Astrocyte of the spinal cord (primary cell): ENCODE measurements at places on chromosomes 1 and 21.
A peak's percentile ranks its signal among the peaks of the same experiment; 100 is the strongest.

GRCh38 chr1:88983791-88984559, 8.5 kb downstream of the KYAT3 start:
- DNase-seq = peak; percentile 63

DNA sequence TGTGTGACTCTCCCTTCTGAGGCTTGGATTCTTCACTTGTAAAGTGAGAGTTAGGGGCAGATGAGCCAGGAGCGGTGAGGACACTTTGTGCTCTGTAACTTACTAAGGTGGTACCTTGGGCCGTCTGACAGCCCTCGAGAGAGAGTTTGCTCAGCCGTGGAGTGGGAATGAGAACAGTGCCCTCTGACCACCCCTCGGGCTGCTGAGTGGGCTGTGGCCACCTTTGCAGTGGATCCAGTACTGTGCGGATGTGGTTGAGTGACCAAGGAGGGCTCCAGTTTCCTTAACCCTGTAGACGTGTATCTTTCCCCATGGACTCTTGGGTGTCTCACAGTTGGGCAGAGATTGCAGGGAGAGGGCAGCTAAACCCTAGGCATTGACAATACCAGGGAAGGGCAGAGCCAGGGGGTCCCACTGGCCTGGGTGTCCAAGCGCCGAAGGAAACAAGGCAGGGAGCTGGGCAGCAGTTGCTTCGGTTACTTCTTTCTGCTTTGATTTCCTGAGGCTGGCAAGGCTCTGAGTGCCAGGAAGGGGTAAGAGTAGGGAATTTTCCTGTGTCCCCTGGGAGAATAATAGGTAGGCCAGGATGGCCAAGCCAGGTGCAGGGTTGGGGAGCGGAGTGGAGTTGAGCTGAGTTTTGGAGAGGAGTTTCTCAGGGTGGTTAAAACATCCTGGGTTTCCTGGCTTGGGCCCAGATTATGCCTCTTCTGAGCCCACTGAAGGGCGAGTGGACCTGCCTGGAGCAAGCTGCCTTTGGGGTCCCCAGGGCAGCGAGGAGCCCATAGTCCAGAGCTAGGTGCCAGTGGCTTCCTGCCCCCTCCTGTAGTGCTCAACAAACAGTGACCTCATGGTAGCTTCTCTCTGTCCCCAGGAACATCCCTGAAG, 27.6 kb downstream of the HMGCS2 start:
- no peak for DNase-seq

DNA sequence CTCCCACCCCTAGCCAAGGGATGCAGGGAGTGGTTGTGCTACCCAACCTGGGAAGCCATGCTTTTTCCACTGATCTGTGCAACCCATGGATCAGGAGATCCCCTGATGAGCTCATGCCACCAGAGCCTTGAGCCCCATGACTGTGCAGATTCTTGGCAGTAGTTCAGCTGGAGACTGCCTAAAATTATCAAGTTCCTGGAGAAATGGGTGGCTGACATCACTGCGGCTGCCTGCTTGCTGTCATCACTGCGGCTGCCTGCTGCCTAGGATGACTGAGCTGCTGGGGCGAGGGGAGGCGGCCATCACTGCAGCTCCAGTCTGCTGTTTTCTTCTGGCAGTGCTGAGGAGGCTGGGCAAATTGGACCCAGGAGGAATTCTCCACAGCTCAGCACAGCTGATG, 159.2 kb downstream of the AGBL4 start:
- DNase-seq = no peak

- DNase-seq = no peak
Measured at GRCh38 chr1:157628773-157629172, 30.9 kb upstream of the FCRL4 start.

DNA sequence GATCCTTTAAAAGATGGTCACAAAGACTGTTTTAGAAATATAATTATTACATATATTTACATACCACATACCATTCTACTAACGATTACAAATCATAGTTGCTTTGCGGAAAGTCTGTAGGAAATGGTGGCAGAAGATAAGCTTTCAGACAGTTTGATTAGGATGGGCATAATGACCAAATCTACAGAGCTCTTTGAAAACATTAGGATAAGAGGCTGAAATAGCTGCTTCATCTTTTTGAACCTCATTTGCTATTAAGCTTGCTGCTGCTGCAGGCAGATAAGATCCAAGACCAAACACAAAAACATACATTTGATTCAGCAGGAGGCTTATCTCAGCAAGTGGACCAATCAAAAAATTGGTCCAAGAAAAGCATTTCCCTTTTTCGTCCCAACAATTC, 47.1 kb downstream of the DDAH1 start:
- no peak for DNase-seq

GRCh38 chr1:164660412-164660772, 101.4 kb downstream of the PBX1 start:
- peak; percentile 63 for DNase-seq

- DNase-seq = no peak
Measured at GRCh38 chr21:19013916-19014315, 610.3 kb upstream of the TMPRSS15 start.

- DNase-seq = no peak
Measured at GRCh38 chr1:245458761-245459174, 304.0 kb downstream of the KIF26B start.

DNA sequence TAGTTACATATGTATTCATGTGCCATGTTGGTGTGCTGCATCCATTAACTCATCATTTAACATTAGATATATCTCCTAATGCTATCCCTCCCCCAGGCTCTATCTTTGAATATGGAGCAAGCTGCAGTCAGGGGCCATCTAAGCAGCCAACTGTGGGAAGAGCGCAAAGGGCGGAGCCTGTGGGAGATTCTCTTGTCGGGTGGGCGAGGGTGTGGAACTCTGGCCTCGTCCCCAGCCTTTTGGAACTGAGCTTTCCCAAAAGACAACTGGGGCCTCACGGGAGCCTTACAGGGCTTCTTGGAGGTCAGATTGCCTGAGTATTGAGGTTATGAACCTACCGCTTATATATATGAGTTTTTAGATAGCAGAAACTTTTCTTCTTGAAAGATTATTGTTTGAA, 117.2 kb downstream of the HHAT start:
- no peak for DNase-seq

DNA sequence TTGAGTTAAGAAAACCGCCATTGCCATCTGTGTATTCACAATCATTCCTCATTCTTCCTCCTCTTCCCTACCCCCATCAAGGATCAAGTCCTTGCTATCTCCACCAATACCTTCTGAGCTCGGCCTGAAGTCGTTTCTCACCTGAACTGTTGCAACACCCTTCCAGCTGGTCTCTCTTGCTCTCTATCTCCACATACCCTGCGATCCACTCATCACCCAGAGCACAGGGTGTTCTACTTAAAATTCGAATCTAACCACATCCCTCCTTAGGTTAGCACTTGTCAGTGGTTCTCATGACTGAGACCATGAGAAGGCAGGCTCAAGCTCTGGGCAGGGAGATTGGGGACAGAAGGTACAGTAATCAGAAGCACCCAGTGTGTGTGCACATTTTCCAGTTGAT, 4.6 kb downstream of the IVL start:
- DNase-seq = no peak

DNA sequence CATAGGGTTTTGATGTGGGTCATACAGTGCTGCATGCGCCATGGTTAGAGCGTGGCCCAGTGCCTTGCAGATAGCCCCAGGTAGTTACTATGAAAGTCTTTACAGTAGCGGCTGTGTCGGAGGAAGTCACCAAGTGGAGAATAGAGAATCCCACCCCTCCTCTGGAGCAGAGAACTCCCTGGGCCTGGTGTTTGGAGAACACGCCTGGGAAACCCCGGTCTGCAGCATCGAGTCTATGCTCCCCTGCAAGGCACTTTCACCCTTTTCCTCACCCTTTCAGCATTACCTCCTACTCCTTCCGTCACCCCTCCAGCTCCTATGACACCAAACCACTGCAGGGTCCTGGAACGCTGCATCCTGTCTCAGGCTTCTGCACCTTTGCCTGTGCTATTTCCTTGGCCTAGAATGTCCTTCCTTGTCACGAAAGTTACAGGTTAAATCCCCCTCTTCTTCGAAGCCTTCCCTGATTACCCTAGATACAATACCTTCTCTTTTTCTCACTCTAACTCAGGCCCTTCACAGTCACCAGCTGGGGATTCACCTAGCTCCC, 2.7 kb upstream of the SLC1A7 start:
- no peak for DNase-seq
